A549 treated with CpdA at 1 μM for 4 hours (cell line): ENCODE measurements at places on chromosomes 1 and 21. TPM values are rescaled to one million over a fixed set of nuclear protein-coding genes. Genes with fewer than 3 reads are reported as not detected.

The DEPDC1 gene
- 12.2 to 15.3 TPM (median 13.7 TPM) in 5 replicates for total RNA-seq

The OR2M7 gene
- total RNA-seq = not detected in 5 replicates

The FNDC5 gene
- 0.47 to 0.71 TPM (median 0.54 TPM) in 5 replicates for total RNA-seq

The KCNE1 gene
- not detected in 5 replicates for total RNA-seq

The RABGAP1L gene
- total RNA-seq = 4.4 to 6.7 TPM (median 5.3 TPM) in 5 replicates

The ADAM30 gene
- total RNA-seq = not detected in 5 replicates

The C1orf141 gene
- not detected in 5 replicates for total RNA-seq

The RAB25 gene
- 0.31 to 0.36 TPM in 2 of 5 replicates, not detected in the others for total RNA-seq

The FCN3 gene
- total RNA-seq = not detected in 5 replicates
